ENCODE measurements at places on chromosomes 11 and 22. TPM values are rescaled to one million over a fixed set of nuclear protein-coding genes. Genes with fewer than 3 reads are reported as not detected.

ELMOD1 gene
- 0.16 TPM for total RNA-seq

RAB36 gene
- total RNA-seq, result 3.2 TPM

SLC22A12 gene
- 0.29 TPM for total RNA-seq

DNA sequence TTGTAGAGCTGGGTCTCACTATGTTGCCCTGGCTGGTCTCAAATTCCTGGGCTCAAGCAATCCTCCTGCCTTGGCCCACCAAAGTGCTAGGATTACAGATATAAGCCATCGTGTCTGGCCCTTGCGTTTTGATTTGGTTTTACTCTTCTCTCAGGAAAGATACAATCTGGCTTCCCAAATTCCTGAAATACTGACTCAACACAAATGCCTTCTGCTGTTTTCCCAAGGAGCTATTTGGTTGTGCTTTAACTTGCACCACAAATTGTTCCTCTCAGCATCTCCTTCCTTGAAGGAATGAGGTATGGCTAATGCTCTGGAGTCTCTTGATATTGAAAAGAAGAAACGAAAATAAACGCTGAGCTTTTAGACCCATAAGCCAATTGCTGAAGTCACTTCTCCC is 110.0 kb upstream of the PAX6 start:
- no peak for DNase-seq

ALKBH8 gene
- total RNA-seq, result 6.4 TPM

- DNase-seq, result no peak
These were observed 10.4 kb upstream of the CELSR1 start for GRCh38 chr22:46547883-46548244.

- DNase-seq, result no peak
These were observed 1234.0 kb downstream of the TBC1D22A start for GRCh38 chr22:47996446-47996857.

DNA sequence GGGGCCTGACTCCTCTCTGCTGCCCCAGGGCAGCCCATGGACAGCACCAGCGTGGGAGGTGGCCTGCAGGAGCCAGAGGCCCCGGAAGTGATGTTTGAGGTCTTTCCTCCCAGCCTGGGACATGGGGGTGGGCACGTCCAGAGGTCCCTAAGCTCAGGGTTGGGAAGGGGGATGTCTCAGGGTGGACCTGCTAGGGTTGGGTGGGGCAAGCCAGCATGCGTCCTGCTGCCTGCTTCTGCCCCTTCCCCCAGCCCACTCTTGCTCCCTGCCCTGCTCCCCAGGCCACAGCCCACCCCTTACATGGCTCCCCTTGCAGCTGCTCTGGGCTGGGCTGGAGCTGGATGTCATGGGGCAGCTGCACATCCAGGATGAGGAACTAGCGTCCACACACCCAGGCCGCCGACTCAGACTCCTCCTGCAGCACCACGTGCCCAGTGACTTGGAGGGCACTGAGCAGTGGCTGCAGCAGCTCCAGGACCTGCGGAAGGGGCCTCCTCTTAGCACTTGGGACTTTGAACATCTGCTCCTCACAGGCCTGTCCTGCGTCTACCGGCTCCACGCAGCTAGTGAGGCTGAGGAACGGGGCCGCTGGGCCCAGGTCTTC is 1.3 kb downstream of the FAM180B start:
- no peak for DNase-seq

GRCh38 chr22:42869888-42870480 is 12.9 kb upstream of the ARFGAP3 start:
- DNase-seq, result no peak

GRCh38 chr11:130769782-130770535 is 146.3 kb downstream of the SNX19 start:
- DNase-seq, result no peak

TRAPPC4 gene
- total RNA-seq, result 52.8 TPM

GRCh38 chr22:19688301-19689290 is 25.7 kb upstream of the SEPTIN5 start:
- DNase-seq, result no peak

DNA sequence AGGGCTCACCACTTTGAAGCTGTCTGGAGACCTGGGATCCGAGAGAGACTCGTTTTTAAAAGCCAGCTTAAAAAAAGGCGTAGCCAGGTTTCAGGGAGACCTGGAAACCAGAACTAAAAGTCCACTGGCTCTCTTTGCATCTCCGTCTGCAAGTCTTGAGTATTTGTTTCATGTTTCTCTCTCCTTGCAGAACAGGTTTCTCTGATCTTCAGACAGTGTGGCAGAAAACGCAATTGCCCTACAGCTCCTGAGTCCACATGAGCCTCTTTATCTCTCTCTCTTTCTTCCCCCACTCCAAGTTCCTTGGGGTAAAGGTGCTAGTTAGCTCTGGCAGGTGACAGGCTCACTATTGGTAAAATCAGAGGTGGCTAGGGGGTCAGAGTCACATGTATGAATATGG is 67.0 kb upstream of the AMPD3 start:
- no peak for DNase-seq

GRCh38 chr11:114061048-114061680 is 1.7 kb downstream of the ZBTB16 start:
- DNase-seq, result no peak

GRCh38 chr11:28675183-28675582 is 567.0 kb downstream of the METTL15 start:
- no peak for DNase-seq

- DNase-seq, result no peak
These were observed 88.4 kb downstream of the UBASH3B start for GRCh38 chr11:122743949-122744348.

GRCh38 chr11:31801298-31801702 is 9.8 kb downstream of the PAX6 start:
- no peak for DNase-seq

DNA sequence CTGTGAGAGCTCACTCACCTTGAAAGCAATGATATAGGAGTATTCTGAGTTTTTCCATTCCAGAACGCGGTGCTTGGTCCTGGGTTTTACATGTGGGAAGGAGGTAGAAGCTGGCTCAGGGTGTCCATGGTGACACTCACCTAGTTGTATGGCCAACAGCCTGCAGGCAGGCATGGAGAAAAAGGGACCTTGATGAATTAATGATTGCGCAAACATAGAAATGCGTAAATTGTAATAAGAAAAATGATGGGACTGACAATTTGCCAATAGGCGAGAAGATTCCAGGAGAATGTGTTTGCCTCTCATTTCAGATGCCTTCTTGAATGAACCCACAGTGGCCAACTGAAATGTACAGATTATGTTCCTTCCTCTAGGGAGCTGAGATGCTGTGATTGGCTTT is 53.4 kb upstream of the MYO18B start:
- DNase-seq, result no peak

DNA sequence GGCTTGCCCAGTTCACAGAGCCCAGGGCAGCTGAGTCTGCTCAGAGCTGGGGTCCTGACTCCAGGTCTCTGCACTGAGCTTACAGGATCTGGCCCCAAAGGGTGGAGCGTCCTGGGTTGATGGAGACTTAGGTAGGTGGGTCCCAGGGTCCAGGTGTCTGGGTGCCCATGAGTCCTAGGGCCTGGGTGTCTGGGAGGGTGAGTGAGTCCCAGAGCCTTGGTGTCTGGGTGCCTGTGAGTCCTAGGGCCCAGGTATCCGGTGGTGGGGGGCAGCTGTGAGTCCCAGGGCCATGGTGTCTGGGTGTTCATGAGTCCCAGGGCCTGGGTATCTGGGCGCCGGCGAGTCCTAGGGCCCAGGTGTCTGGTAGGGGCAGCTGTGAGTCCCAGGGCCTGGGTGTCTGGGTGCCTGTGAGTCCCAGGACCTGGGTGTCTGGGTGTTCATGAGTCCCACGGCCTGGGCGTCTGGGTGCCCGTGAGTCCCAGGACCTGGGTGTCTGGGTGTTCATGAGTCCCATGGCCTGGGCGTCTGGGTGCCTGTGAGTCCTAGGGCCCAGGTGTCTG is 1505.6 kb downstream of the BRD1 start:
- no peak for DNase-seq

DNA sequence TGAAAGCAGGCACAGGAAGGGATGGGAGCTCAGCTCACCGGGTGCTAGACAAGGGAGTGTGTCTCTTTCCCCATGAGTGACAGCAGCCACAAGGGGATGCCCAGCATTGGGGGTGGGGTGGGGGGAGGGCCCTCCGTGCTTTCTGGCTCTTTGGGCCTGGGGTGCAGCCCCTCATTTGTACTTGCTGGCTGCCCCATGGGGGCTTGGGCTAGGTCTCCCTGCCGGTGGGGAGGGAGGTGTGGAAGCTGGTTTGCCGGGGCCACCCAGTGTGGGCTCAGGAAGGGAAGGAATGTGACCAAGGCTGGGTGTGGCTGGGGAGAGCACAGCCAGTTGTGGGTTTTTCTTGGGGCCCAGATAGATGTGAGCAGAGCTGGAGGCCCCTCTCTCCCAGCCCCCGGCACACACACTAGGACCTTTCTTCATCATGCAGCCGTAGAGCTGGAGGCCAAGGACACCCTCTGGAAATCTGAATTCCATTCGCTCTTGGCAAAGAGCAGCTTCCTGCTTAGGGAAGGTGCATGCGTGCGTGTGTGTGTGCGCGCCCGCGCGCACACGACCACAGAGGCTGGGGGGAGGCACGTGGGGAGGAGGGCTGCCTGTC is 25.8 kb downstream of the KCNQ1OT1 start:
- DNase-seq, result peak; percentile 65

SLC15A3 gene
- total RNA-seq, result 47.4 TPM

DNA sequence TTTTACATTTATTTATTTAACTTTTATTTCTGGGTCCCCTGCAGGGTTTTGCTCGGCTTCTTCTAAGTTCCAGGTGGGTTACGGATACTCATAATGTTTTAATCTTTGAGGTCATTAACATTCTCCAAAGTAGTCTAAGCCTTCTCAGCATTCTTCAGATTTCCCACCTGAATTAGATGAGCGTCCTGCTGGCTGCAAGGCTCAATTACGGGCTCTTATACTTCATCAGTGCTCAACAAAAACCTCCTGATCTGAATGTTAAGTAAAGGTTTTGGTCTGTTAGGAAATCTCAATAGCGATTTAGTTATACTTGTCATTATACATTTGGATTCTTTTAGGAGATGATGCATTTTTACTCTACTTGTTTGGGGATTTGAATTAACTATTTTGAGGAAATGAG is 27.3 kb upstream of the NFRKB start:
- no peak for DNase-seq

- no peak for DNase-seq
These were observed 9.5 kb downstream of the IRF7 start for GRCh38 chr11:606245-606644.

DNA sequence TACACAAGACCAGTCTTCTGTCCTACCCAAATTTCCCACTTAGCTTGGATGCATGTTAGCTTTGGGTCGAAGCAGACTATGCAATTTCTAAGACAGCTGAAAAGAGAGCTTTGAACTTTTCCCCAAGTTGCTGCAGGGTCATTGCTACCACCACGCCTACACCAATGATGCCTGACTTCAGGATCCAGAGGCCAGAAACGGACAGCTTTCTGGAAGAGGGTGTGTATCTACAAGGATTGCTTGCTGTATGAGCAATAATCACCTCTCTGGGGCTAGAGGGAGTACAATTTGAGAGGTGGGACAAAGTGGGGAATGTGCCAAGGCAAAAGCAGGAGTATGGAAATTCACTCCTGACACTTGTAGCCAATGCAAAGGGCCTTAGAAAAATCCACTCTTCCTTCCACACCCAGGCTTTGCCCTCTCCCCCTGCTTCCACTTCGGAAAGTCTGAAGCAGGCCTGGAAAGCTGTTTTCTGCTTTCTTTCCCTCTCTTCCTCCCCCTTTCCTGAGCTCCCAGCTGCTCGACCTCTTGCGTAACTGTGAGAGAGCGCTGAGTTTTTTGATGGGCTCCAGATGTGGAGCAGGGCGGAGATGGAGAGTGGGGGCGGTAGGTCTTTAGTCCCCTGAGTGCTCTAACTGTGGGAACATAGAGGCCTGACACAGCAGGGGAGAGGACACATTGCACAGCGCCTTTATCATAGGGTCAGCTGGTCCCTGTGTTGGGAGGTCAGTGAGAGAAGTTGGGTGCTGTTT is 2.1 kb upstream of the PHLDB1 start:
- peak; percentile 85 for DNase-seq

DNA sequence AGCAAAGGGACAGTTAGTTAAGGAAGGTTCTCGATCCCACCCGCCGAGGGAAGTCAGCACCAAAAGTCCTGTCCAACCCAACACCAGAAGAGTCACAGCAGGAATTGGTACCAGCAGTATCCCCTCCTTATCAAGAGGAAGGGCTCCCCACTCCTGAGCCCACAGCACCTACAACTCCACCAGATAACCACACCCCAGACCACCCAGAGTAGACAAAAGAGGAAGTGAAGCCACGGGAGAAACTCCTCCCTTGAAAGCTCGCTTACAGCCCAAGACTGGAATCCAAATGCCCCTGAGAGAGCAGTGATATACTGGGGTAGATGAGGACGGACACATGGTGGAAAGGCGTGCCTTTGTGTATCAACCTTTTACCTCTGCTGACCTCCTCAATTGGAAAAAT is 7.3 kb upstream of the CD5 start:
- no peak for DNase-seq

DNA sequence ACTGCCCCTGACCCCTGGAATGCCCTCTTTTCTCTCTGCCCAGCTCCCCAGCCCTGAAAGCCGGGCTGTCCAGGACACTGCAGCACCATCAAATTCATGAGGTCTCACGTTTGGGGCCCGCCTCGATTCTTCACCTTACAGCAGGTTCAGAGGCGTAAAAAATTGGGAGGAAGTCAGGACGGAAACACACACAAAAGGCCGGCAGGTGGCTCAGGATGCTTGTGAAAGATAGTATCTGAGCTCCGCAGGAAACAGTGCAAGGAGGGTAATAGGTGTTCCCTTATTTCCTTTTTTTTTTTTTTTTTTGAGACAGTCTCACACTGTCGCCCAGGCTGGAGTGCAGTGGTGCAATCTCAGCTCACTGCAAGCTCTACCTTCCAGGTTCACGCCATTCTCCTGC is 4.1 kb downstream of the RFPL2 start:
- no peak for DNase-seq

- DNase-seq, result no peak
These were observed 10.9 kb downstream of the VPS26B start for GRCh38 chr11:134235399-134235798.

DNA sequence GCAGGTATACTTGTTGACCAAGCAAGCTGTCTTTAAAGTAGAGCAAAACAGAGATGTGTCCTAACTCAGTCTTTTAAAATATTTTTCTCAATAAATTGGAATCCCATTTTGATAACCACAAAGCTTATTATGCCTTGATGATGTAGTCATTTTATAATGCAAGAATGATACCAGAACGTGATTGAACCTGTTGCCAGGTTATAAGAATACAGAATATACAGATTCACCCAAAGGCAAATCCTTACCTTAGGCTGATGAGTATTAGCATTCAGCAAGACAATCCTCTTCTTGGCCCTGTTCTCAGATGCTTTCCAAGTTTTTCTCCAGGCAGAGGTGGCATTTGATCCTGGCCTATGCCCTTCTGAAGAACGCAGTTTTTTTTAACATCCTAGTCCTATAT is 76.1 kb downstream of the PPFIBP2 start:
- no peak for DNase-seq
